Regular cardiac myocyte (primary cell): ENCODE measurements at places on chromosomes 2 and 18. TPM values are rescaled to one million over a fixed set of nuclear protein-coding genes. Genes with fewer than 3 reads are reported as not detected.

The PTPRN gene
- total RNA-seq, result 2.1 and 12.7 TPM in 2 replicates

The DQX1 gene
- not detected in 2 replicates for total RNA-seq

The THAP4 gene
- 29.9 and 47.5 TPM in 2 replicates for total RNA-seq

The ANO7 gene
- 0.38 and 0.85 TPM in 2 replicates for total RNA-seq

The FAP gene
- total RNA-seq, result 41.2 and 274 TPM in 2 replicates

The CLEC4F gene
- total RNA-seq, result not detected in 2 replicates

The ASXL3 gene
- 0.19 and 1.1 TPM in 2 replicates for total RNA-seq

The HOXD12 gene
- not detected in 2 replicates for total RNA-seq

The SERPINB10 gene
- not detected in 2 replicates for total RNA-seq

The ZNF521 gene
- total RNA-seq, result 5.0 and 9.9 TPM in 2 replicates

The LONRF2 gene
- under 0.01 and 0.19 TPM in 2 replicates for total RNA-seq

The POTEC gene
- under 0.01 TPM in 2 replicates for total RNA-seq

The UGT1A4 gene
- 0.28 TPM in 1 of 2 replicates, not detected in the other for total RNA-seq

The EMILIN1 gene
- 137 and 184 TPM in 2 replicates for total RNA-seq

The COL4A4 gene
- 4.4 and 24.0 TPM in 2 replicates for total RNA-seq

The TUBA3D gene
- not detected in 2 replicates for total RNA-seq

The TBR1 gene
- total RNA-seq, result under 0.01 TPM in 1 of 2 replicates, not detected in the other

The KCNJ3 gene
- not detected in 2 replicates for total RNA-seq

The PMAIP1 gene
- 2.5 and 6.7 TPM in 2 replicates for total RNA-seq

The SERPINE2 gene
- 176 and 542 TPM in 2 replicates for total RNA-seq

The LYG1 gene
- total RNA-seq, result 0.19 and 0.85 TPM in 2 replicates

The MROH2A gene
- not detected in 2 replicates for total RNA-seq

The SNED1 gene
- total RNA-seq, result 4.6 and 10.7 TPM in 2 replicates

The CACNB4 gene
- total RNA-seq, result 2.3 and 20.0 TPM in 2 replicates

The RAB31 gene
- 41.4 and 55.6 TPM in 2 replicates for total RNA-seq

The FBXO15 gene
- total RNA-seq, result 0.38 and 0.85 TPM in 2 replicates

The POTEE gene
- not detected in 2 replicates for total RNA-seq

The AMER3 gene
- not detected in 2 replicates for total RNA-seq

The SMCHD1 gene
- 70.8 and 72.9 TPM in 2 replicates for total RNA-seq

The CCDC150 gene
- total RNA-seq, result 3.9 and 6.7 TPM in 2 replicates

The ANKRD30B gene
- 0.96 and 4.5 TPM in 2 replicates for total RNA-seq

The IL1F10 gene
- not detected in 2 replicates for total RNA-seq

The IL1A gene
- 8.2 and 15.5 TPM in 2 replicates for total RNA-seq

The NT5DC4 gene
- not detected in 2 replicates for total RNA-seq

The CRYGA gene
- not detected in 2 replicates for total RNA-seq

The PLEKHH2 gene
- 2.7 and 11.6 TPM in 2 replicates for total RNA-seq

The VSNL1 gene
- total RNA-seq, result 0.38 and 0.85 TPM in 2 replicates

The TMEM127 gene
- 18.6 and 22.0 TPM in 2 replicates for total RNA-seq

The C2orf72 gene
- 0.38 and 5.1 TPM in 2 replicates for total RNA-seq
